ENCODE measurements at places on chromosomes 4 and X.

- DNase-seq, result no peak
Observed at GRCh38 chr4:138887341-138887740, 128.2 kb upstream of the NOCT start.

GRCh38 chr4:61202638-61203435 is 2.7 kb downstream of the ADGRL3 start:
- no peak for DNase-seq

GRCh38 chrX:63746278-63746677 is 38.7 kb downstream of the ARHGEF9 start:
- DNase-seq, result no peak

DNA sequence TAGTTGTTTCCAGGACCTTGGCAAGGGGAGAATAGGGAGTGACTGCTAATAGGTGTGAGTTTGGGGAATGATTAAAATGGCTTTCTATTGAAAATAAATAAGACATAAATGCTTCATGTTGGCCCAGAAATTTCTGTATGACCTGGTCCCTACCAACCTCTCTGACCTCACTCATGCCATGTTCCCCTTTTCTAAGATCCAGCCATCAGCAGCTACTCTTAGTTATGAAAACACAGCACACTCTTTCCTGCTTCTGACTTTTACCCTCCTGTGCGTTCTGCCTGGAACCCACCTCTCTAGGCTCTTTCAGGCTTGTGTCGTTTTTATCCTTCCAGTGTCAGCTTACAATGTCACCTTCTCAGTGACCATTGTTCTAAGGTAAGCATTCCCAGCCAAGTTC is 14.8 kb upstream of the CXCL5 start:
- DNase-seq, result no peak

- no peak for DNase-seq
Observed at GRCh38 chrX:24859211-24859841, 156.4 kb downstream of the ARX start.

Measured in stimulated activated CD8-positive, alpha-beta memory T cell treated with anti-CD3 and anti-CD28 coated beads, Interleukin-4, amount 100 ng/mL, for 1 hour (primary cell).